Activated CD4-positive, alpha-beta T cell treated with anti-CD3 and anti-CD28 coated beads for 36 hours (primary cell): ENCODE measurements at places on chromosomes 2 and 18. TPM values are rescaled to one million over a fixed set of nuclear protein-coding genes. Genes with fewer than 3 reads are reported as not detected.
A peak's percentile ranks its signal among the peaks of the same experiment; 100 is the strongest.

The NPHP1 gene
- 2.8 TPM for total RNA-seq

The SLC19A3 gene
- total RNA-seq = not detected

The AGXT gene
- not detected for total RNA-seq

The RGPD4 gene
- 0.19 TPM for total RNA-seq

The CENPA gene
- total RNA-seq = 38.0 TPM

The CAB39 gene
- total RNA-seq = 148 TPM

The PIK3C3 gene
- 51.7 TPM for total RNA-seq

The REV1 gene
- total RNA-seq = 38.2 TPM

The DES gene
- total RNA-seq = not detected

- peak; percentile 23 for DNase-seq
Observed at GRCh38 chr18:56702946-56703345, 51.8 kb downstream of the WDR7 start.

DNA sequence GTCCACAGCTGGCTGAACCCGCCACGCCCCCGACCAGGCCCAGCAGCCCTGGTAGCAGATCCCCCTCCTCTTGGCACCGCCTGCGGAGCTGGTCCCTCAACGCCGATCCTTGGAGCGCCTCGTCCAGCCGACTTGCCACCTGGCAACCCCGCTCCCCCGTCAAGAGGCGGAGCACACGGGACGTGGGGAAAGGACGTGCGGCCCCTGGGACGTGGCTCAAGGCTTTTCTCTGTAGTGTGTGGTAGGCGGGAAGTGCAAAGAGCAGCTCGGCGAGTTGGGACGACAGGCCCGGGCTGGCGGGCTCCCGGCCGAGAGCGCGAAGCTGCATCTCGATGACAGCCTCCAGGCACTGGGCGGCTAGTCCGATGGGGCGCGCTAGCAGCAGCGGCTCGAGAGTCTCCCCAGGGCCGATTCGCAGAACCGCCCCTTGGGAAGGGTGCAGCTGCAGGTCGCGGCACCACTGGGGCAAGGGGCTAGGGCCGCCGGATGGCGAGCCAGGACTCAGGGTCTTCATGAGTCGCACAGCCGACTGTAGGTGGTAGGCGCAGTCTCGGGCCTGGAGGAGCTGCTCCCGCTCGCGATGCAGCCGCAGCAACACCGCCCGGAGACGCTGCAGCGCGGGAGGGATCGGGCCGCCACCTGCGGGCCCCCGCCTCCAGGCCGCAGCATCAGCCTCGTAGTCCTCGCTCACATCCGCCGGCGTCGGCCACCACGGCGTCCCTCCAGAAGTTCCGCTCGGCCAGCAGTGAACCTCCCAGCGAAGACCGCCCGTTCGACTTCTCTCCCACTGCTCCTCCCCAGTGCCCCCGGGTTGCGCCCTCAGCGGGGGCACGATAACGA lies 617 bp downstream of the CCDC142 start:
- peak; percentile 75 for DNase-seq

DNA sequence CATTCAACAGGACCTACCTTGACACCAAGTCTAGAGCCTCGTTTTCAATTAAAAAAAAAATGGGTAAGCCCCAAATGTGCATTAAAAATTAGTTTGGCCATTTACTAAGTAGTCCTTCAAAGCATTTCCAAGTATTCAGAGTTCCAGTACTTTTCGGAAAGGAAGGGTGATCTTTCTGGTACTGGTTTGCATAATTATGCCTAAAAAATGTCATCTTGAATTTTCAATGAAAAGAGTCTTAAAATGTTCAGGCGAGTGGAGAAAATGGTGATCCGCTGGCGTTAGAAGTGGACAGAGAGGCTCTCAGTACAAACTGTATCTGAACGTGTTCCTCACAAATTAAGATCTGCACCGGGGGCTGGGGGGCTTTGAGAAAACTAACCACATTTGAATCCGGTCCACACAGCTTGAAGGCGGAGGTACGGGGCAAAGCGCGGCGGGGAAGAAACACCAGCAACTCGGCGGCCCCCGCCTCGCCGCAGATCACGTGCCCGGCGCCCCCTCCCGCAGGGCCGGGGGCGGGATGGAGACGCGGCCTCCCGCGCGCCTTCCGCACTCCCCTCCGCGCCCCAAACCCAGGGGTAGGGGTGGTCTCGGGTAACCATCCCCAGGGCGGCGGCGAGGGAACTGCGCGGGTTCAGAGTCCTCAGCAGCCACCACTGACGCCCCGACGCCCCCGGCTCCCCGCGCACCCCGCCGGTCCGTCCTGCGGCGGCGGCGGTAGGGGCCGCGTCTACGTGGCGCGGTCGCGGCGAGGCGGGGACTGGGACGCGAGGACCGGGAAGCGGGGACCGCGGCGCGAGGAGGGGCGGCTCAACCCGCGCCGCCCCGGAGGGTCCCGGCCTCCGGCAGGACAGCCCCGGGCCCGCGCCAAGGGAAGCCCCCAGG lies 564 bp downstream of the LPIN2 start:
- peak; percentile 59 for DNase-seq

DNA sequence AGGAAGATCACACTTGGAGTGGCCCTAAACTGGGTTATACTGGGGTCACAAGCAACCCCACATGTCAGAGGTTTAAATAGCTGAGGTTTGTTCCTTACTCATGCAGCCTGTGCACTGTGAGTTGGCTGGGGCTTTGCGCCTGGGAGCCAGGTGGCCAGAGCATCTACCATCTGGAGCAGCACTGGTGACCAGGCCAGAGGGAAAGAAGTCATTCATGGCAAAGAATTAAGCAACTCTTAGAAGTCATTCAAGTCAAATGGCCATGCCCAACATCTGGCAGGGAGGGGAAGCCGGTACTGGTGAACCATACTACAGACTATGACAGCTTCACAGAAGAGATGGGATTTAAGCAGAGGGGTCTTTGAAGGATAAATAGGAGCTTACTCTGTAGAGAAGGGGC lies 90.7 kb downstream of the POLR1A start:
- DNase-seq = no peak

DNA sequence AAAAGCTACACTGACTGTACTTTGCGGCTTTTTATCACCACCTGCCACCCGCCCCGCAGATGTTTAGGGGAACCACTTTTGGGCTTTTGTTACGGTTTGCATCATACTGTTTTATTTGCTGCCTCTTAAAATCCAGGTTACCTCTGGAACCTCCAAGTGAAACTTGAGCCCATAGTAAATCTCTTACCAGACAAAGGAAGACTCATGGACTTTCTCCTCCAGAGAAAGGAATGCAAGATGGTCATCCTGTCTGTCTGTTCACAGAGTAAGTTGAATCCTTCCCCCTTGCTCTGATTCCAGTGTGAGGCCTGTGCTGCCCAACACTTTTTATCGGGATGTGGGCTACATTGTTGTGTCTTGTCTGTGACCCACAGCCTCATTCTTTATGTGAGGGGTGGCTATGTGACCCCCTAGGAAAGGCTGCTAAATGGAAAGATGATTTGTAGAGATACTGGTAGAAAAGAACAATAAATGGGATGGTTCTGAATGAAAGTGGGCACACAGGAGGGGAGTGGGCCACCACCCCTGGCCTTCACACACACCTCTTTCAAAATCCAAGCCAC lies 23.3 kb downstream of the RMC1 start:
- no peak for DNase-seq

DNA sequence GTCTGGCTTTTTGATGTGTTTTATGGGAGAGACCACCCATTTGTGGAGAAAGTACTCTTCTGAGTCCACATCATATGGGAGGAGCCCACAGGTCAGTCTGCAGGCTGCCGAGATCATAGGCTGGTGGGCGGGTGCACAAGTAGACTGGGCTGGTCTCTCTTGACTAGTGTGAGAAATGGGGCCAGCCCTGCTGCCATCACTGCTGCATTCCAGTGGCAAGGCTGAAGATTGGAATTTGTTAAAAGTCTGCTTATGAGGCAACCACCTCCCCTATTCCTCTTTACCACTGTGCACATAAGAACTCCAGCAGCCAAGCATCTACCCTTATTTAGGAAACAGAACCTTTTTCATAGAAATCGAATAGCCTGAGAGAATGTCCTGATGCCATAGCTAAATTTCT lies 200.7 kb downstream of the DIS3L2 start:
- no peak for DNase-seq

- DNase-seq = no peak
Observed at GRCh38 chr2:100269889-100270288, 52.4 kb downstream of the LONRF2 start.

GRCh38 chr2:71743995-71744675 lies 290.8 kb downstream of the DYSF start:
- no peak for DNase-seq

DNA sequence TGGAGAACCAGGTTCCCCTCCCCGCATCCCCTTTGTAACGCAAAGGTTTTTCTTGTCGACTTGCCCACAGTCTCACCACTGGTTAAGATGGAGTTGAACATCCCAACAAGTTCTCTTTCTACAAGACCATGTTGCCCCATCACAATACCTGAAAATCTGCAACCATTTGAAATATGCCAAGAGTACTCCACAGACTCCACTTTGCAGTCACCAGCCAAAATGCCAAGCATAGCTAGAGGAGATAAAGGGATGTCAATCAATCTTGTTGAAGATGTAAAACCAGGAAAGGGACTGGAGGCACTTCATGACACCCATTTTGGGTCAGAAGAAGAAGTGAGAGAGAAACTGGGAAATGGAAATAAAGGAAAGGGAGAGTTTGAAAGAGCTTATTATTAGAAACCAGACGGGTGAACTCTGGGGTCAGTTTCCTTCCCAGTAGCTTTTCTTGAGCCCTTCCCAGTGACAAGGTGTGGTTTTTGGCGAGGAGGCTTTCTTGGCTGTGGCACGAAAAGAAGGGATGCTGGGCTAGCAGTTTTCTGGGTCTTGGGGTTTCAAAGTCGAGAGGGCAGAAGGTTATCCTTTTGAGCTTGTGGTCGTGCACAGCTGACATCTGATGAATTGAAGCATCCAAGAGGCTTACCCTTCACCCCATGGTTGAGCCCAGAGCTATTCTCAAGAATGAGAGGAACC lies 79.3 kb downstream of the ACAA2 start:
- no peak for DNase-seq

DNA sequence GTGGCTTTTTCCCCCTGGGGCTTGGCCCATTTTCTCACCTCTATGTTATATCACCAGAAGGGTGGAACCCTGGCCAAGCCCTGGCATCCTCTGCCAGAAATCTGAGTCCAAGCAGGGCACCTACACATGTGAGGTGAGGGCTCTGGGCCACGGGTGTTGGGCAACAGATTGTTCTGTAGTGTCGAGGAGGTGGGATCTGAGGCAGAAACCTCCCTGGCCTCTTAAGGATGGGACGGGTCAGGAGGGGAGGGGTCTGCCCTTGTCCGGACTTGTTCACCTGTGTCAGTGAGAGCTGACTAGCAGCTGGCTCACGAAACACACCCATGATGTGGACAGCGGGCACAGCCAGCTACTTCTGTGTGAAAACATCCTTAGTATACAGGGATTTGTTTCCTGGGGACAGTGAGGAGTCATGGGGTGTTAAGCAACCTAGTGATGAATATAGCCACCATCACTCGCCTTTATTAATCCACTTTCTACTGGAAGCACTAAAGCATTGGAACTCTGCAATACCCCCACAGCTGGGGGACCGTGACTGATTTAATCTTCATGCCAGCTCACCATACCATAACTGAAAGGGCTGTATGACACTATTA lies 35.6 kb downstream of the EPAS1 start:
- DNase-seq = no peak

DNA sequence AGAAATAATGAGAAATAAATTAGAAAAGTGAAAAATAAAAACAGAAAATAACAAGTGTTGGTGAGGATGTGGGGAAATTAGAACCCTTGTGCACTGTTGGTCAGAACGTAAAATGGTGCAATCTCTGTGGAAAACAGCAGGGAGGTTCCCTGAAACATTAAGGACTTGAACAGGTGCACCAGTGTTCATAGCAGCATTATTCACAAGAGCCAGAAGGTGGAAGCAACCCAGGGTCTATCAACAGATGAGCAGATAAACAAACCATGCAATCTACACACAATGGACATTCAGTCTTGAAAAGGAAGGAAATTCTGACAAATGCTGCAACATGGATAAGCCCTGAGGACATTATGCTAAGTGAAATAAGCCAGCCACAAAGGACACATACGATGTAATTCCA lies 58.2 kb upstream of the TFCP2L1 start:
- DNase-seq = no peak

GRCh38 chr2:110813896-110814295 lies 81.5 kb downstream of the ACOXL start:
- no peak for DNase-seq

DNA sequence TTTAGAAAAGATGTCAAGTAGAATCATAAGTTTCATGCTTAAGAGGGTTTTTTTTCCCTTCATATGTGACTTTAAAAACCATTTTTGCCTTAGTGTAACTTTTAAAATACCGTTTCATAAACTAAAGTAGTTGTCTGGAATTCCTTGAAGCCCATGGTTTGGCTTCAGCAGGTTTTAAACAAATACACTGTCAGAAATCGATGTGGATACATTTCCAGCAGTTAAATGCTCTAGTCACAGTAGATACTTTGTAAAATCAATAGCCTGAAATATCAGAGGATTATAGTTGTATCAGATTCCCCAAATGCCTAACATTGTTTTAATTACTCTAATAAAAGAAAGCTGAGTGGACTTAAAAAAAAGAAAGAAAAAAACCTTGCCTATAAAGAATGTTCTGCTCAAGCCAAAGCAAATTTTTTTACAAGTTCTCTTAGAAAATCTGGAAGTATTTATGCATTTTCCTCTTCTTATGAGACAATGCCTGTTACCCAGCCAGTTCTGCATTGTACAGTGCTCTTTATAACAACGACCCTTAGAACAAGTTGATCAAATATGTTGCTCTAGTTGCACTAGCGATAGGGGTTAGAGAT lies 260.5 kb downstream of the LTBP1 start:
- no peak for DNase-seq

DNA sequence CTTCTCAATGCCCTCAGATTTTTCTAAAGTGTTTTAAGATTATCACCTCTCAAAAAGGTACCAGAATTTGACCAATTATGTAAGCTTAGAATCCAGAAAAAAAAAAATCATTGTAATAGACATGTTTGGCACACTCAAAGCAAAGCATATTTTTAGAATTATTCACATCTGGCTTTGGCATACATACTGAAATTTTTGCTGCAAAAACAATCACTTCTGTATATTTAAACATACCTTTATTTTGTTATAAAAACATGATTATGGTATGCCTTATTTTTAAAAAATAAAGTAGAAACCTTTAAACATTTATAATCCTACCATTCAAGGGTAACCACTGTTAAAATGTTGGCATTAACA lies 143.3 kb downstream of the ESCO1 start:
- DNase-seq = no peak

DNA sequence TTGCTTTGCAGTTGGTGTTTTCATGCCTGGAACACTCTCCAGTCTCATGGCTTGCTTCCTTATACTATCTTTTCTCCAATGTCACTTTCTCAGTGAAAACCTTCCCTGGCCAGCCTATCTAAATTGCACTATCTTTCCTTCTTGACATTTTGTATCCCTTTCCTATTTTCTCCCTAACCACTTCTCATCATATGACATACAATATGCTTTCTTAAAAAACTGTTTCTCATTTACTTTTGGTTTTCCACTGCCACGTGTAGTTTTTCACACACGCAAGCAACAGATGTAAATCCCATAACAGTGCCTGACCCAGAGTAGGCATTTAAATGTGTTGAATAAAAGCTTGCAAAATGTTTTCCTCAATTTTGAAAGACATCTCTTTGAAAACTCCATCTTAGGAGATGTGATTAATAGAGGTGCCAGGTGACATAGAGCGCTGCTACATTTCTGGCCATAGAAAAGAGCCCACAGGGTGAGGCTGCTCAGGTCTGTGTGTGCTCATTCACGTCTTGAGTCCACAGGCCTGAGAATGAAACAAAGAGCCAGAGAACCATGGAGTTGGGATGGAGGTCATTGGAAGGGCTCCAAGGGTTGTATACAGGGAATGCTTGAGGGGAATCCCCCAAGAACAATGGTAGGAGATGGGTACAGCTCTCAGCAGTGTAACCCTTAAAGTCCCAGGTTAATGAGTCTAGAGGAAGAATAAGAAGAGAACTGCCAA lies 12.7 kb downstream of the ZNF24 start:
- no peak for DNase-seq
